ENCODE measurements at places on chromosomes 1 and 21.

DNA sequence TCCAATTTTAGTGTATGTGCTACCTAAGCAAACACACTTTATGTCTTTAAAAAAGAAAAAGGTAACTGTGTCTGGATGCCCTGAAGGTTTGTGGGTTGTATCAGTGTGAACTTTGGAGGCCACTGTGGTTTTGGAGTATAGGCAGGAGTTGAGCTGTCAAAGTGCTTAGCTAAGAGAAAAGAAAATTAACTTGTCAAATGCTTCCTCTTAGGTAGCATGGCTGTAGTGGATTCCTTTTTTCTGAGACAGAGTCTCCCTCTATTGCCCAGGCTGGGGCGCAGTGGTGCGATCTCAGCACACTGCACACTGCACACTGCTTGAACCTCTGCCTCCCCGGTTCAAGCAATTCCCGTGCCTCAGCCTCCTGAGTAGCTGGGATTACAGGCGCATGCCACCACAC lies 11.2 kb upstream of the SLC41A1 start:
- no peak for DNase-seq

GRCh38 chr1:207286786-207287468 lies 34.6 kb upstream of the CD55 start:
- DNase-seq: no peak

DNA sequence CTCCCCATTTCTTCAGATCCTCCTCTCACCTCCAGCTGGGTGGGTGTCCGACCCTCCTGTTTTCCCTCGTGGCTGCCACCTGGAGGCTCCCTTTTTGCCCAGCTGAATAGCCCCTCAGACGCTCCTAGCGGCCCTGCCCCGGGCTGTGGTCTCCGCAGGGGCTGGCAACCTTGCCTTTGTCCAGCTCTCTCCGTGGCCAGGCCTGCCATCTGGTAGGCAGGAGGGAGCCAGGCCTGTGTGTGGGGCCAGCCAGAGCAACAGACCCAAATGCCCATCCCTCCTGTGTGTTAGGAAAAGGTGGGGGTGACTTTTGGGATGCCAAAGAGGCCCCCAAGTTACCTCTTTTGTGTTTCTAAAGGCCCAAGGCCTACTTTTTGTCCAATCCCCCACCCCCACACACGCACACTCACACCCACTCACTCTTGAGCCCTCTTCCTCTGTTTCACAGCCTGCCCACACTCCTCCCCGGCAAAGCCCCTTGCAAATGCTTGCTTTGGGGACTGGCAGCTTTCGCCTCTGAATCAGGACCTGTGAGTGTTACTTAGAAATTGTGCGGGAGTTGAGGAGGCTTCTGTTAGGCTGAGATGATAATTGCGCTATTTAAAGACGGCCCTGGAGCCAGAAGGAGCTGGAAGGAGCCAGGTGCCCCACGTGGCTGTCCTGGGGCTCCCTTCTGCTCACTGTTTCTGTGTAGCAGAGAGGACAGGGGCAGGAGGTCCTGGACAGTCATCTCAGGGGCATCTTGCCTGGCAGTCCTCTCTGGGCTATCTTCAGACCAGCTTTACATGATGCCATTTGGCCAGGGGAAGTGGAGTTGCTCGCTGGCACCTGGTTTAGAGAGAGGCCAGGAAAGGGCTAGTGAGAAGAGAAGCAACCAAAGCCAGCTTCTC lies 9.1 kb downstream of the PPFIA4 start:
- no peak for DNase-seq

DNA sequence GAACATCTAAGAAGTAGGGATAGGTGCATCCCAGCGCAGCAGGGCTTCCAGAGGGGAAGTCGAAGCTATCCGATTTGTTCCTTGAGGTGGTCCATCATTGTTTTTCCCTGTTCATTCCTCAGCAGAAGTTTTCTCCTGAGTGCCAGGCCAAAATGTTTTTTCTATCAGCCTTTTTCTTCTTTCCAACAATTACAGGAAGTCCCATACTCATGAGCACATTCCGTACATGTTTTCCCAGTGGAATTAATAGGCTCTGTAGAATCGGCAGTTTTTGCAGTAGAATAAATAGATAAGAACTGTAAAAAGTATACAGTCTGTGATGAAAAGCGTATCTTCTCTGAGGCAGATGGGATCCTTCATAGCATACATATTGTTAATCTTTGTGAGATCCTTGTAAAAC lies 24.8 kb downstream of the CD101 start:
- DNase-seq: no peak

- DNase-seq: no peak
Measured at GRCh38 chr1:211518330-211519289, 26.6 kb upstream of the RD3 start.

- DNase-seq: no peak
Measured at GRCh38 chr21:35275776-35276175, 226.7 kb upstream of the RUNX1 start.

Data from CD8-positive, alpha-beta memory T cell (primary cell).